ENCODE measurements at places on chromosomes 4 and X. TPM values are rescaled to one million over a fixed set of nuclear protein-coding genes. Genes with fewer than 3 reads are reported as not detected.

The P2RY10 gene
- polyA plus RNA-seq = not detected

The NPY1R gene
- 20.3 TPM for polyA plus RNA-seq

The IL2 gene
- polyA plus RNA-seq = not detected

The LUZP4 gene
- not detected for polyA plus RNA-seq

The PABPC1L2A gene
- not detected for polyA plus RNA-seq

The CYTL1 gene
- not detected for polyA plus RNA-seq

The CCSER1 gene
- 8.1 TPM for polyA plus RNA-seq

The NWD2 gene
- 21.9 TPM for polyA plus RNA-seq

The SLC26A1 gene
- polyA plus RNA-seq = not detected

The FAM200B gene
- 122 TPM for polyA plus RNA-seq

The SPATA18 gene
- not detected for polyA plus RNA-seq

The DRD5 gene
- polyA plus RNA-seq = not detected

The WWC2 gene
- polyA plus RNA-seq = 10.5 TPM

The DMRTC1B gene
- 11.2 TPM for polyA plus RNA-seq

The HERC6 gene
- 10.1 TPM for polyA plus RNA-seq

The TEC gene
- 0.06 TPM for polyA plus RNA-seq

The PPBP gene
- polyA plus RNA-seq = not detected

The EIF2S3 gene
- polyA plus RNA-seq = 36.2 TPM

The PAGE4 gene
- polyA plus RNA-seq = not detected

The CENPVL1 gene
- polyA plus RNA-seq = 0.92 TPM

The ZFP42 gene
- not detected for polyA plus RNA-seq

The CT45A3 gene
- polyA plus RNA-seq = not detected

The ARX gene
- 0.66 TPM for polyA plus RNA-seq

The EFHC2 gene
- polyA plus RNA-seq = 8.3 TPM

The CT45A2 gene
- polyA plus RNA-seq = not detected

The BRS3 gene
- polyA plus RNA-seq = not detected

The LRAT gene
- polyA plus RNA-seq = 25.2 TPM

The SUPT20HL1 gene
- not detected for polyA plus RNA-seq

The SMARCA5 gene
- 40.7 TPM for polyA plus RNA-seq

The CNGA1 gene
- 0.46 TPM for polyA plus RNA-seq

The CORIN gene
- polyA plus RNA-seq = 1.7 TPM

The BCORL1 gene
- polyA plus RNA-seq = 0.24 TPM

The UBA1 gene
- 66.3 TPM for polyA plus RNA-seq

The MAGEE2 gene
- polyA plus RNA-seq = not detected

The STOX2 gene
- 22.7 TPM for polyA plus RNA-seq

The DKC1 gene
- 14.1 TPM for polyA plus RNA-seq

The BEX5 gene
- polyA plus RNA-seq = 252 TPM

The FAM53A gene
- polyA plus RNA-seq = not detected

The SYTL5 gene
- polyA plus RNA-seq = not detected

The SH2D1A gene
- polyA plus RNA-seq = not detected

The CENPU gene
- 4.8 TPM for polyA plus RNA-seq

The ETDA gene
- not detected for polyA plus RNA-seq

The DDX53 gene
- polyA plus RNA-seq = not detected

The ASMT gene
- polyA plus RNA-seq = not detected

The PPEF1 gene
- 3.3 TPM for polyA plus RNA-seq

The DIPK2B gene
- polyA plus RNA-seq = not detected

The PNMA6F gene
- polyA plus RNA-seq = not detected

The BTC gene
- not detected for polyA plus RNA-seq

The FAT1 gene
- polyA plus RNA-seq = 11.9 TPM

The ADGRG4 gene
- not detected for polyA plus RNA-seq

The GAGE12F gene
- polyA plus RNA-seq = not detected

The CETN2 gene
- polyA plus RNA-seq = 119 TPM

The NPY2R gene
- polyA plus RNA-seq = 0.63 TPM

The ZFYVE28 gene
- 7.0 TPM for polyA plus RNA-seq

The GABRG1 gene
- polyA plus RNA-seq = 7.0 TPM

The TCEAL9 gene
- 77.4 TPM for polyA plus RNA-seq

The ITGB1BP2 gene
- not detected for polyA plus RNA-seq

The ATP1B4 gene
- not detected for polyA plus RNA-seq
